Hematopoietic multipotent progenitor cell treated with erythropoietin and hydrocortisone succinate and interleukin-3 and kit ligand, for 8 days (in vitro differentiated cells): ENCODE measurements at places on chromosomes 7 and 10.

DNA sequence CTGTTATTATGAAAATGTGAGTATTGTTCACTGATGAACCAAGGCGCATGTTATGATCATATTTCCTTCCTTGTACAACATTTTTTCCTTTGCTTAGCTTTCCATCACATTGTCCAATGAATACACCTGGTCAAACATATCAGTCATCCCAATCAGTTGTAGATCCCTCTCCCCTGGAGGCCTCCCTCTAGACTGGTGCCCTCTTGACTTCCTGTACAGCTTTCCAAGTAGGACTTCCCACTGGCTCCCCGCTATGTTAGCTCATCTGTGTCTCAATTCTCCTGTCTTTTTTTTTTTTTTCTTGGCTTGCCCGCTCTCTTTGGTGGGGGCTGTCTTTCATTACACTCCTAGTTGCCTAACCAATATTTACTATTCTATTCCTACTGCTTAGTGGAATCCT lies 214.2 kb upstream of the NPY start:
- no peak for DNase-seq

DNA sequence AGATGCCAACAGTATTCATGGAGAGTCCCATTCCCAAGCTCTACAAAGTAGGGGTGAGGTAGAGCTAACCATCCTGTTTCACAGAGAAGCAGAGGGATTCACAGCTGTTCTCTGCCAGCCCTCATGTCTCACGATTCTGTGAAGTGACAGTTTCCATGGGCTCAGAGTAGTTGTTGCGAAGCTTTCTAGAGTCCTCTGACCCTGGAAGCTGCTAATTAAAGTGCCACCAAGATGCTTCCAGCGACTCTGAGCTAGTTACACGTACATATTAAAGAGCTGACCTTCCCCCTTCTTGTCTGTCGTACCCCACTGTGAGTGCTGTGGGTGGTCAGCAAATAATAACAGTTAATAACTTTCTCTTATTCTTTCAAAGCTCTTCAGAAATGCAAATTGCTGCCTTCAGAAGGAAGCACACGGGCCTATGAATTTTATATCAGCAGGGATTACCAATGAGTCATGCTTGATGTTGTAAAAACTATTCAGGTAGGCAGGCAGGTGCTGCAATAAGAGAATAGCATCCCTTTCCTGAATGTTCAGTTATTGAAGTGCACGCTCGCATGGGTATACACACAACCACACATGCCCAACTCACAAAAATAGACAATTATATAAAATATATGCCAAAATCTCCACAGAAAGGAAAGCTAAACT lies 34.1 kb downstream of the DNAJB9 start:
- DNase-seq, result no peak

- no peak for DNase-seq
Observed at GRCh38 chr7:140236626-140237025, 59.8 kb upstream of the KDM7A start.

GRCh38 chr10:120691625-120692024 lies 159.5 kb upstream of the WDR11 start:
- no peak for DNase-seq

DNA sequence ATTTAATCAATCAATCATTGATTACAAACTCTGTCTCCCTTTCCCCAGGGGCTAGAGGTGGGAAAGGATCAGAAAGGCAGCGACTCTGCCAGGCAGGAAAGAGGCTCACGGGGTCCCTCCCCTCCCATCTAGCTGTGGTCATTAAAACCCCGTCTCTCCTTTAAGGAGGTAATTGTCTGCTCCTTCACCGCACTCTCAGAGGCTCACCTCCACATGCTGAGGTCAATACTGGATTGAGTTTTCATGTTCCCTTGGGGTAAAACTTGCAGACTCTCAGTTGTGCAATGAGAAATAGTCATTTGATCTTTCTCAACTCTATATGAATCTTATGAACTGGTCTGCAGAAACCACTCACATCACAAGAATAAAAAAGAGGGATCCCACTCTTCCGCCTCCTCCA lies 368.8 kb downstream of the ADRA2A start:
- no peak for DNase-seq

DNA sequence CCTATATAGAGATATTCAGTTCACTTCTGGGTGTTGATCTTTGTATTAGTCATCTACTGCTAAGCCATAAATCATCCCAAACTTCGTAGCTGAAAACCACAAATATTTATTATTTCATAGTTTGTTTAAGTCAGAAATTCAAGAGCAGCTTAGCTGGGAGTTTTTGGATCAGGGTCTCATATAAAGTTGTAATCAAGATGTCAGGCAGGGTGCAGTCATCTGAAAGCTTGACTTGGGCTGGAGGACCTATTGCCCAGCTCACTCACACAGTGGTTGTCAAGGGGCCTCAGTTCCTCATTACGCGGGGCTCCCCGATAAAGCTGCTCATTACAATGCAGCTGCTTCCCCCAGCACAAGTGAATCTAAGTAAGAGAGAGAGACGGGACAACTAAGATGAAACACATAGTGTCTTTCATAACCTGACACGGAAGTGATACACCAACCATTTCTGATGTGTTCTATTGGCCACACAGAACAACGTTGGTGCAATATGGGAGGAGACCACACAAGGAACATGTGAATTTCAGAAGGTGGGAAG lies 15.7 kb downstream of the PPP1R3C start:
- no peak for DNase-seq

DNA sequence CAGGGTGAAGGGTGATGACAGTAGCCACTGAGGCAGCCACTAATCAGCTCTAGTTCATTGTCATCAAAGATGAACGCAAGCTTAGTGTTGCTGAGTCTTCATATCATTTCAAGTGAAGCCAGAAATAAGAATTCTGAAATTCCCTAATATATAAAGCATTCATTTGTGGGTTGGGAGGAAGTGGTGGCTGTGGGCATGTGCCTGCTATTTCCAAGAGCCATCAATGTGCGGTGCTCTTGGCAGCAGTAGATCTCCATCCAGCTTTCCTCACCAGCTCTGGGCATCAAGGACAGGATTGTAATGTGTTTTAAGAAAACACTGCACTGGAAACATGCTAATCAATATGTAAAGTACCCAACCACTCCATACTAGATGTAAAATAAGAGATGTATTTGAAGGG lies 202.5 kb upstream of the AHR start:
- no peak for DNase-seq

GRCh38 chr10:6912424-6912823 lies 332.3 kb upstream of the PRKCQ start:
- DNase-seq, result no peak

- DNase-seq, result no peak
Observed at GRCh38 chr10:6128591-6129251, 39.9 kb downstream of the RBM17 start.

DNA sequence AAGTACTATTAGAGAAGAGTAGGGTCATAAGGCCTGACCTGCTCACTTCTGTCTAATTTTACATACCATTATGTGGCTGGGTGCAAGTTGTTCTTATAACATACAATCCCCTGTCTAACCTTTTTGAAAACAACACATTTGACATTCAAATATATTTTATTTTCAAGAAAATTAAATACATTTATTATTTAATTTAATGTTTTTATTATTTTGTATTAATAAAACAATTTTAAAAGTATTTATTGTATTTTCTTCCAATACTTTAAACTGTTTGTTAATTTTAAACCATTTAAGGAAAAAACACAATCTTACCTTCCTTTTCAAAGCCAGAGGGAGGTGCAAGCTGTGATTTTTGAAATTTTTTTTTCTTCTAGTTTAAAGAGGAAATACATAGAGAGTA lies 232.8 kb downstream of the KCND2 start:
- no peak for DNase-seq

DNA sequence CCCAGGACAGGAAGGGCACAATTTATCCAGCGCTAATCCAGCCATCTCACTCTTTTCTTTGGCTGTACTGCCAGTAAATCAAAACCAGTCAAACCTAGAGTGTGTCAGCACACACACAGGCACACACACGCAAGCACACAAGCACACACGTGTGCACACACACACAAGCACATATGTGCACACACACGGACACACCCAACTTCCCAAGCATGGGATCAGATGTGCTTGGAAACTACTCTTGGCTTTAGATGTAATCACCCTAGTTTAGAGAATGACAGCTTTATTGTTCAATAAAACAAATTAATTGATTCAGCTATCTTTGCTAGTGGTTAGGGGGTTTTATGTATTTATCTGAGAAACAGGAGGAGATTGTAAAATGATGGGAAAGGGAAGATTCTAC lies 615.0 kb upstream of the MKI67 start:
- no peak for DNase-seq

DNA sequence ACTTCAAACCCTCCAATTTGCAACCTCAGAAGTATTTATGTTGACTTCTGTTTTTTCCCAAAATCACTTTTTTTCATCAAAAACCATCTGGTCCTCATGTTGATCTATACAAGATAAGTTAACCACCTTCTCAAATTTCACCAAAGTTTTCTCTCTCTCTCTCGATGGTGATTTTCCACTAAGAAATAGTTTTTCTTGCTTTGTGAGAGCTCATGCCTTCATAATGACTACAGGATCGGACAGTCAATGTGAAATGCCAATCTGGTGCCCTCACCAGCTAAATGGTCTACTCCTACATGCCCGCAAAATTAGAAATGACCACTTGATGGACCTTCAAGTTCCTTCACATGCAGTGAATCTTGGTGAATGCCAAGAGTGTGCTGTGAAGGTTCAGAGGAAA lies 40.4 kb downstream of the CNNM1 start:
- DNase-seq, result no peak

DNA sequence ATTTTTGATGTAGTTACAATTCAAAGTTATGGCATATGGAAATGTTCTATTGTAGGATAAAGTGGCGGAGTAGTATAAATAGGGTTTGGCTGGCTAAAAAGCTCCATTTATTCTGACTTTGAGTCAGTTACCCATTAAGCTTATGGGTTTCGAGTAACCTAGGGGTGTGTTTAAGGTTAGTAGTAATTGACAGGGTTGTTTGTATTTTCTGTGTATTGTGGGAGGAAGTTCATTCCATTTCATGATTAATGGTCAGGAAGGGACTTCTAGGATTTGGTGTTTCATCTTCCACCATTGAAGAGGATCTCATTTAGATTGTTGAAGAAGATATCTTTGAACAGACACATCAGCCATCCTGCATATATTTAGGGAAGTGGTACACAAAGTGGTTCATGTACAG lies 75.0 kb downstream of the BICC1 start:
- no peak for DNase-seq

DNA sequence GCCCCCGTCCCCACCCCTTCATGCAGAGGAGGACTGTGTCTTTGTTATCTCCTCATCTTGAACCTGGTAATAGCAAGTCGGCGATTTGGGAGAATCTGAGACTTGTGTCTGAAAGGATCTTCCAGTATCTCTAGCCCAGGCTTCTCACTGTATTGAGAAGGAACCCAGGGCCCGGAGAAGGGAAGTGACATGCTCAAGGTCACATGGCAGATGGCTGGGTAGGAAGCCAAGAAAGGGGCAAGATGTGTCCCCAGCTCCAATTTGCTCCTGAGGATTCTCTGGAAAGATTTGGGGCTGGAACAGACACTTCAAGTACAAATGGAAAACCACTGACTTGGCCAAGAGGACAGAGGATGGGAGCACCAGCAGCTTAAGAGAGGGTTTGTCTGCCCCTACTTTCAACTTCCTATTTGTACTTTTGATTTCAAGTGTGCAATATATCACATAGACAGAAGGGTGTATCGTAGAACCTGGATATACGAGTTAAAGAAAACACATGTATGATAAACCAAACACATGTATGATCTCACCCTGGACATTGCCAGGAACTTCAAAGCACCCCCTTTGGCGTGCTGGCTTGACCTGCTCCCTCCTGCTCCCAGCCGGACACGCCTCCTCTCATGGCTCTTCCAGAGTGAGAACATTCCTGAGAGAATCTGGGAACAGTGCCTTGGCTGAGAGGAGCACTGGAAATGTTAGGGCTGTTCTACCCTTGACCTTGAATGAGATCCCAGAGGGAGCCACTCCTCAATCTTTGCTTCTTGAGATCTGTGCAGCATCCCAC lies 79.7 kb downstream of the CDH23 start:
- DNase-seq, result no peak

GRCh38 chr10:31586723-31587638 lies 268.0 kb downstream of the ZEB1 start:
- no peak for DNase-seq

- no peak for DNase-seq
Observed at GRCh38 chr10:16231734-16232435, 204.9 kb upstream of the PTER start.
